ENCODE measurements at places on chromosomes 3 and 15.

DNA sequence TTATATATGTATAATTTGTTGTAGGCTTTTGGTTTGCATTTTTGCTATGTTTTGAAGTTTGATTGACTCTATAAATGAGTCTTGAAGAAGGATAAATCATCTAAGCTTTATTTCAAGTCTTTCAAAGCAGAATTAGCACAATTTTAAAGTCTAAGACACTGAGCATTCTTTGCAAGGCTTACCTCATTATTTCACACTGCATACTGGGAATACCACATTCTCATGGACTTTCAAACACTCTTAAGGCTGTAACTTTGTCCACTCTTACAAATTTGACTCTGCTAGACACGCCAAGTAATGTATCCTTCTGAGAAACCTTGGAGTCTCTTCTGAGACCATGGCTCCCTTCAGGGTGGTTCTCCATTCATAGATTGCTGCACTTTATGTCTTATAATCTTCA, 281.3 kb upstream of the COL8A1 start:
- no peak for DNase-seq

DNA sequence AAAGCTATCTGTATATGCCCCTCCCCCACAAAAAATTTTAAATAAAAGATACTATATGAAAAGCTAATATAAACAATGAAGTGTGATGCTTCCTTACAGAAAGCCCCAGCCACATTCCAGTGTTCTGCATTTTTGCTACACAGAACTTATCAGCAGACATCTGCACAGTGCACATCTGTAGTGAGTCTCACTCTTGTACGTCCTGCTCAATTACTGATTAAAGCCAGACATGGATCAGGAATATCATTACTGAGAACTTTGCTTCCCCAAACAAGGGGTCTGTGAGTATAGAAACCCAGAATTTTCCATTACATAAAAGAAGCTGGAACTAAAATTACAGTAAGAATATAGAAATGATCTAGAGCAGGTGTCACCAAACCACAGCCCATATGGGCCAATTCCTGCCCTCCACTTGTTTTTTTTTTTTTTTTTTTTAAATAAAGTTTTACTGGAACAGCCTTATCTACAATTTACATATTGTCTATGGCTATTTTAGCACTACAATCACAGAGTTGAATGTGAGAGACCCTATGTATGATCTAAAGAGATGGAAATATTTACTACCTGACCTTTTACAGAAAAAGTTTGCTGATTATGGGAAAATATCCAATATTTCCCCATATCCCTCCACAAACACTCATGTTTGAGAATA, 45.7 kb downstream of the UBP1 start:
- DNase-seq = no peak

DNA sequence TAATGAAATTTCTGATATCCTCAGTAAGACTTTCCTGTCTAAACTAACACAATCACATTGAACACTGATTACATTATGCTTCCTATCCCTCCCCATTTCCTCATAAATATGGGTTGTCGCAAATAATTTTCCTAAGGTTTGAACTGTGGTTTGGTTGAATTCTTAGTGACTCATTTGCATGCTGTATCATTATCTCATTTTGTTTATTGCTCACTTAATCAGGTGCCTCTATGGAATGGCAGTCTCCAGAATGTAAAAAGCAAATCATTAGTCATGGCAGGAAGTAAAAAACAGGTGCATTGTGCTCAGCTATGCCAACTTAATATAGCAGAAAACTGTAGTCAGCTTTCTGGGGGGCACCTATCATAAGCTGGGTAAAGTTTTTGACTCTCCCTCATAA, 216.0 kb upstream of the ZBTB20 start:
- DNase-seq = no peak

GRCh38 chr3:63900459-63900858, 11.7 kb downstream of the SCAANT1 start:
- DNase-seq = no peak

- DNase-seq = no peak
Measured at GRCh38 chr15:53360881-53361280, 398.6 kb downstream of the WDR72 start.

- peak; percentile 86 for DNase-seq
Measured at GRCh38 chr15:75531041-75531450, 48.1 kb downstream of the PTPN9 start.

- no peak for DNase-seq
Measured at GRCh38 chr3:159977295-159977694, 11.3 kb upstream of the IL12A start.

- DNase-seq = peak; percentile 77
Measured at GRCh38 chr3:48561045-48561736, 2.4 kb downstream of the UCN2 start.

DNA sequence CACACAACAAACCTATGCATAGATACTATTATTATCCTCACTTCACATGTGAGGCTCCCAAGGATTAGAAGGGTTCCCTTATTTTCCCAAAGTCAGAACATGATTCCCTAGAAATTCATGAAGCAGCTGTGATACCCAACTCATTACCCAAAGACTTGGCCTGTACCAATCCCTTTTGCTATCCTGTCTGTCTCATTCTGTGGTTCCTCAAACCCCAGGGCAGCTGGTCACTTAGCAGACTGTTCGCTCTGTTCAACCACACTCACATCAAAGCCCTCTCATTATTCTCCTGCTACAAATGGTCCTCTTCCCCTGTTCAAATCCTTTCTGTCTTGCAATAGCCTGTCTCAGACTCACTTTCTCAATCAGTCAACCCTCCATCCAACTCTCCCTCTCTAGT, 154.3 kb upstream of the TRIM42 start:
- DNase-seq = no peak

GRCh38 chr3:64726414-64727090, 38.8 kb upstream of the ADAMTS9 start:
- DNase-seq = no peak

- DNase-seq = no peak
Measured at GRCh38 chr15:36926427-36926825, 173.9 kb downstream of the MEIS2 start.

- DNase-seq = no peak
Measured at GRCh38 chr15:96255599-96255998, 74.9 kb upstream of the NR2F2 start.

GRCh38 chr3:151058740-151059139, 26.7 kb upstream of the MED12L start:
- DNase-seq = no peak

GRCh38 chr3:50340448-50341329, at the start of gene RASSF1:
Gene RASSF1 (minus strand): TSS chr3:50340836. CDS start chr3:50340805, 31 bp downstream.
- peak; percentile 90 for DNase-seq

GRCh38 chr15:62988701-62989100, 53.8 kb upstream of the TPM1 start:
- DNase-seq = no peak

DNA sequence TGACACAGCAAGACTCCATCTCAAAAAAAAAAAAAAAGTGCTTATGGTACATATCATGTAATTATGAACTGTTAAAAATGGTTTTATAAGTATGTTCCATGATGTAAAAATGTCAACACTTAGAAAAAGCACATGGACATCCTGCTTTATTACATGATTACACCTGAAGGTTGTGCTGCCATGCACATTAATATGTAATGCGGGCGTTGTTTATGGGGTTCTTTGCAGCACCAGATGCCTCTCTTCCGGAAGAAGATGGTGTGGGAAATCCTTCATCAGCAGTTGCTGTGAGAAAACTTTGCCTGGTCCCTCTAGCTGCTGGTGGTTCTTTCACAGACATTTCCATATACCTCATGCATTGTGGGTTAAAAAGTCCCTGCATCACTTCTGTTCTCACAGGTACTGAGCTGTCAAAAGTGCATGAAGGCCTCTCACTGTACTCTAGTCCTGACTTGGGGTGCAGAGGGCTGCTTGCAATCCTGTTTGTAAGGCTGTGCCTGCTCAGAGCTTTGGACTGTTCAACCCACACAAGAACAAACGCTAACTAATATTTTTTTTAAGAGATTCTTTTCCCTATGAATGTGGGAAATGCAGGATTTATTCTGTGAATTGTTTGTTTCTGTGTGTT, 43.6 kb downstream of the SENP2 start:
- DNase-seq = no peak

DNA sequence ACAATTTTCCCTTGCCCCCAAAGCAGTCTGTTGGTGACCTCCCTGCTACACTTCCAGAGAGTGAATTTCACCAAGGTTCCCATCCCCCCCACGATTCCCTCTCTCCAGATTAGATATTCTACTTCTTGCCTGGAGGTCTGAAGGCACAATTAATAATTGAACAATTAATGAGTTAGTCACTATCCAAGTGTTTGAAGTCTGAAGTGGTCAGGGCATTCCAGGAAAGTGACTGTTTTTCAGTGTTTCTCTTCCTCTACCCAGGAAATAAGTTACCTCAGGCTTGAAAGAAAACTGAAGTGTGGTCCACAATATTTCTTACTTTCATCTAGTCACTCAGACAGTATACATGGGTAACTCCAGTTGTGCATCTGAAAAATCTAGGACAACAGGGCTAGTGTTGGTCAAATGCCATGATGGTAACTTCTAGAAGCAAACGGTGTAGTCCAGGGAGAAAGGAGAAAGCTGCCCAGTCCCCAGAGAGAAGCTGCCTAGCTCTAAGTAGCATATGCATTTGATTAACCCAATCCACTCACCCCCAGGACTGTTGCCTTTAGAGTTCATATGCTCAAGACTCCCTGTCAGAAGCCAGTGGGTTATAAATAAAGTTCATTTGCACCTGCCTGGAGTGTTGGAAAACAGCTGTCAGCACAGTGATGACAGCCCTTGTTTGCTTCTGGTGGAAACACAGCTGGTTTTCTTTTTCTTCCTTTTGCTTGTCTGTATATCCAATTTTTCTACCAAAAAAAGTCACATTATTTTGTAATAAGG, 2.3 kb upstream of the TM4SF4 start:
- DNase-seq = no peak

GRCh38 chr15:101532865-101533264, 43.4 kb upstream of the PCSK6 start:
- no peak for DNase-seq

DNA sequence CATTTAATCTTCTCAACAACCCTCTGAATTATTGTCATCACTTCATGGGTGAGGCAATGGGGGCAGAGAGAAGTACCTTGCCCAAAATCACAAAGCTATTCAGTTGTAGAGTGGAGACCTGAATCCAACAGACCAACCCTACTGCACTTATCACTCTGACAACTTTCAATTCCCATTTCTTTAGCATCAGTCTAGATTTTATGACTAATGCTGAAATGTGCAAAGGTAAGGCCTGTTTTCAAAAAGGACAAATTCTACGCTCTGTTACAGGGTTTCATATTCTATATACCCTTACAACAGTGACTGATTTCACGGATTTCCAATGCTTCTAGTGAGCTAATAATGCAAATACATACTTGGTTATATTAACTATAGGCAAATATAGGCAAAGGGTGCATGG, 286.0 kb downstream of the ADAMTS17 start:
- DNase-seq = no peak

DNA sequence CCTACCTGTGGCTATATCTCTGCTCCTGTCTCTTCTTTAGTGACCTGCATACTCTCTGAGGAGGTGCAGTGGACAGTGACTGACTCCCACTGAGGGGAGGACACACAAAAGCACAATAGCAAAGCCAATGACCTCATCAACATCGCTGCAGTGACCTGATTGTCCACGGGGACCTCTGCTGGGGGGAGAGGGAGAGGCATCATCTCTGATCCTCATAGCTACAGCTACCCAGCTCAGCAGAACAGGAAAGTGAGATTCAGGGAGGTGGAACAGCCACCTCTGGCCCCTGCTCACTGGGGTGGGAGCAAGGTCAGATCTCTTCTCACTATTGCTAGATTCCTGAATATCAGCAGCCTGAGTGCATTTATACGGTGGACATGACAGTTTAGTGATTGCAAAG, 179.2 kb downstream of the ATP10A start:
- DNase-seq = no peak

GRCh38 chr3:126540951-126541627, 17.1 kb downstream of the CHST13 start:
- DNase-seq = peak; percentile 33

DNA sequence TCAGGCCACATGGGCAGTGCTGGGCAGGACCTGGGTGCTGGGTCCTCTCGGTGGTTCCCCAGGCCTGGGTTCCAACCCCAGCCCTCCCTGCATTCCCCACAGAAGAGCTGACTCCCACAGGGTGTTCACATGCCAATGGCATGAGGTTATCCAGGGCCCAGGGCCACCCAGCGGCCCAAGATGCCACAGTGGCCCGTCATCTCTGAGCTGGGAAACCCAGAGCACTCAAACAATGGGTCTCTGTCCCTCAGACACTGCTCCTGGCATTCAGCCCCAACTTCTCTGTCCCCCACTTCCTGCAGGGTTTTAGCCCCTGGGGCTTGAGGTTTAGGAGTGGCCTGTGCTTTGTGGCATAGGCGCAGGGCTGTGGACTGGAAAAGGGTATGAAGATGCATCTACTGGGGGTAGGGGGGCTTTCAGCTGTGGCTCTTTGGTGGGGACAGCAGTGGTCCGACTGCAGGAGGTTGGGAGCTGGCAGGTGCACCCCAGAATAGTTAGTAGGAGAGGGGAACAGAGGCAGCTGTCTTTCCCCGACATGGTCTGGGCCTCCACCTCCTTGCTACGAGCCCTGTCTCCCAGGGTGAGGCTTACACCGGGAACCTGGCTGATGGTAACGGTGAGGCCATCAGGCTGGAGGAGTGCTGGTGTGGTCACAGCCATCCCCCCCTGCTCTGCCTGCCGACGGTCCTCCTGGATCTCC, 1.7 kb downstream of the CCDC9B start:
- peak; percentile 63 for DNase-seq

GRCh38 chr15:22942306-22942855, 37.8 kb downstream of the CYFIP1 start:
- DNase-seq = no peak

DNA sequence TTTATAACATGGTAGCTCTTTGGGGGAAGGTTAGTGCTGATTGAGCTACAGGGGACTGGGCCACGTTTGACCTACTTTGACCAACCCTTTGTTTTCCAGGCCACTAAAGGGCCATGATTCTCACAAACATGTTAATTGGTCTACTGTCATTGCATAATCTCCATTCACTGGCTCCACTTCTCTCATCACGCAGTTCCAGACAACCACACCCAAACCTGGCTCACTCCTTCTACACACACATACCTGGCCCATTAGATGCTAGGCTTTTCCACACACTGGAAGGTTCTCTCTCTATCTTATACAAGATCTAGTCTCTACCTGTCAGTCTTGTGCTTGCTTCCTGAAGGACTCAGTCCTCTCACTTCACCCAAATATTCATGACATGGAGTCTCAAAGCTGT, 15.9 kb downstream of the TGM5 start:
- DNase-seq = no peak

DNA sequence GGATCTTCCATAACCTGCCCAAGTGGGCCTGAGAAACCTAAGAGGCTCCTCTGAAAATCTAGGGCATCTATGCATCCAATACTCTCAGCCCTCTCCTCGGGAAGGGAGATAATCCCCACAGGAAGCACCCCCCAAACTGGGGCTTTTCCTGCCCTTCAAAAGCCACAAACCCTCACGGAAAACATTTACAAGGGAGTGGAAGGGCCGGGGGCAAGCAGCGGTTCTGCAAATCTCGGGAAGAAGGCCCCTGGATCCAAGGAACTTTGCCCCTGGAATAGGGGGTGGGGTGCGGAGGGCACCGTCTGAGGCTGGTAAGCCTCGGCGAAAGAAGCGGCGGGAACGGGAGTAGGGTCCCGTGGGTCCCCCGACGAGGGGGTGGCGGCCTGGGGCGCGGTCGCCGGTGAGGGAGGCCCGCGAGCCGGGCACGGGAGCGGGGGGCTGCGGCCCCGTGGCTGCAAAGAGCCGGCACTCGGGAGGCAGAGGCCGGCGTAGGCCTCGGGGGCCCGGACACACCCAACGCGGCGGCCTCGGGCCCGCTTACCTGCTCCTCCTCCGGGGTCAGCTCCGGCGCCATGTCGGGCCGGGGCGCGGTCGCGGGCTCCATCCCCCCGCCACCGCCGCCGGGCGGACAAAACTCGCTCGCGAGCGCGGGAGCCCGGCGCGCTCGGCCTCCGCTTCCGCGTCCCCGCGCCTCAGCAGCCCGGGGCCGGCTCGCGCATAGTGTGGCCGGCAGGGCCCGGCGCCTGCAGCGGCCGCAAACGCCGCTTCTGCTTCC, 755 bp downstream of the PTPN9 start:
- peak; percentile 58 for DNase-seq

Measured in Right ventricle myocardium superior (tissue), 1 donor.